ENCODE measurements at places on chromosomes 3 and 15.

GRCh38 chr3:7144697-7145308 lies 283.9 kb downstream of the GRM7 start:
- DNase-seq = no peak

GRCh38 chr3:73475717-73476116 lies 149.0 kb downstream of the PDZRN3 start:
- DNase-seq = no peak

- no peak for DNase-seq
Observed at GRCh38 chr3:102460579-102460978, 25.8 kb downstream of the ZPLD1 start.

DNA sequence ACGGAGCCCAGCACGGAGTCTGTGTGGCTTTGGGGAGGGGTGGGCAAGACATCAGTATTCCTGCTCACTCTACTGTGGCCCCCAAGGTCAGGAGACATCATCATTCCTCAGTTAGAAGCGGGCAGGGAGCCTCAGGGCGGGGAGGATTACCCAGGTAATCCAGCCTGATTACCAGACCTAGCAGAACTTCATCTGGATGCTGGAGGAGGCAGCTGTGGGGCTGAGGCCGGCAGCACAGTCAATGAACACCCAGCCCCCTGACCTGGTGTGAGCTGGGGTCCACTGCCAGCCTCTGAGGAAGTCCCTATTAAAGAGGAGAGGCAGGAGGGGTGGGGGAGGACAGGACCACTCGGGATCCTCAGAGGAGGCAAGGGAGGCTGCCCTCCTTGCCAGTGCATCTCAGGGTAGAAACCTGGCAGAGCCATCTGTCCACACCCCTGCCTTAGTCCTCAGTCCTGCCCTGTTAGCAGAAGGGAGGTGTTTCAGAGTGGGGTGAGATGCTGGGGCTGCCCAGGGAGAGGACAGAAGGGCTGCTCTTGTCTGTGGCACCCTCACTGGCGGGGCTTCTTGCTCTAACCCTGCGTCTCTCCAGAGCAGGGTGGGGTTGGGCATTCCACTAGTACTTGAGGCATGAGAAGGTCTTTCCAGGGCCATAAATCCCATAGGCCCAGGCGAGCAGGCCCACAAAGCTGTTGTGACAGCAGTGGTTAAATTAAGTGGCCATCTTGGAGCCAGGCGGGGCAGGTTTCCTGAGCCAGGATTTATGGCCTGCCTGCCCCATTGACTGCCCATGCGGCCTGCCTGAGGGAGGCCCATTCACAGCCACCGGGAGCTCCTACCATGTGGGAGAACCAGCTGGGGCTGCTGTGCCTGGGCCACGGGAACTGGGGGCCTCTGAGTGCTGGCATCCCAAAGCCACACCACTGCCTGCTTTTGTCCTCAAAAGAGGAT lies 82.1 kb downstream of the LINGO1 start:
- DNase-seq = no peak

- DNase-seq = no peak
Observed at GRCh38 chr3:133803469-133803868, 2.1 kb upstream of the SRPRB start.

- no peak for DNase-seq
Observed at GRCh38 chr3:187713504-187713903, 11.1 kb upstream of the RTP2 start.

DNA sequence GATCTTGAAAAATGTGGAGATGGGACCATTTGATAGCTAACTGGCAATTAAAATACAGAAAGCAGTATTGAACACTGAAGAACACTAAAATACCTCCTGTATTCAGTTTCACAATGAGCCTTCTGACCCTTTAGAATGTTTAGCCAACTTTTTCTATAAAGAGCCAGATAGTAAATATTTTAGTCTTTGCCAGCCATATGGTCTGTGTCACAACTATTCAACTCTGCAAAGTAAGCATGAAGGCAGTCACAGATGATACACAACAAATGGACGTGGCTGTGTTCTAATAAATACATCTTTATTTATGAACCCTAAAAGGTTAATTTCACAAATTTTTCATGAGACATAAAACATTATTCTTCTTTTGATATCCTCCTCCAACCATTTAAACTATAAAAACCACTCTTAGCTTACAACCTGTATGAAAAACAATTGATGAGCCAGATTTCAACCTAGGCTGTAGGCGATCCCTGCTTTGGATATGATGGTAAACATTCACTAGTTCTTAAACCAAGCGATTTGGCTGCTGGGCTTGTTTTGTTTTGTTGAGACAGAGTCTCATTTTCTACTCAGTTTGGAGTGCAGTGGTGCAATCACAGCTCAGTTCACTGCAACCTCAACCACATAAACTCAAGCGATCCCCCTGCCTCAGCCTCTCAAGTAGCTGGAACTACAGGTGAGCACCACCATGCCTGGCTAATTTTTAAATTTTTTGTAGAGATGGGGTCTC lies 13.6 kb upstream of the CSPG5 start:
- no peak for DNase-seq

GRCh38 chr3:101200461-101200860 lies 119.9 kb downstream of the IMPG2 start:
- DNase-seq = no peak

DNA sequence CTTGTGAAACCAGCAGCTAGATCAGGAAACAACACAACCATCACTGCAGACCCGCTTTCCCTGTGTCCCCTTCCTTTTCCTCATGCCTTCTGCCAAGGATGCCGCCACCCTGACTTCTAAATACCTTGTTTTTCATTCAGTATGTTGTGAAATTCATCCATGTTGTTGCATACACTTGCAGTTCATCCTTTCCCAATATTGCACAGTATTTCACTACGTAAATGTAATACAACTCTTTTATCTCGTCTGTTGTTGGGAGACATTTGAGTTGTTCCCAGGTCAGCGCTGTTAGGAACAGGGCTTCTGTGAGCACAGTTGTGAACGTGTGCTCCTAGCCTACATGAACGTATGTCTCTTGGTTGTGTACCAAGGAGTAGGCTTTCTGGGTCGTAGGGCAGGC lies 24.2 kb downstream of the TLNRD1 start:
- no peak for DNase-seq

DNA sequence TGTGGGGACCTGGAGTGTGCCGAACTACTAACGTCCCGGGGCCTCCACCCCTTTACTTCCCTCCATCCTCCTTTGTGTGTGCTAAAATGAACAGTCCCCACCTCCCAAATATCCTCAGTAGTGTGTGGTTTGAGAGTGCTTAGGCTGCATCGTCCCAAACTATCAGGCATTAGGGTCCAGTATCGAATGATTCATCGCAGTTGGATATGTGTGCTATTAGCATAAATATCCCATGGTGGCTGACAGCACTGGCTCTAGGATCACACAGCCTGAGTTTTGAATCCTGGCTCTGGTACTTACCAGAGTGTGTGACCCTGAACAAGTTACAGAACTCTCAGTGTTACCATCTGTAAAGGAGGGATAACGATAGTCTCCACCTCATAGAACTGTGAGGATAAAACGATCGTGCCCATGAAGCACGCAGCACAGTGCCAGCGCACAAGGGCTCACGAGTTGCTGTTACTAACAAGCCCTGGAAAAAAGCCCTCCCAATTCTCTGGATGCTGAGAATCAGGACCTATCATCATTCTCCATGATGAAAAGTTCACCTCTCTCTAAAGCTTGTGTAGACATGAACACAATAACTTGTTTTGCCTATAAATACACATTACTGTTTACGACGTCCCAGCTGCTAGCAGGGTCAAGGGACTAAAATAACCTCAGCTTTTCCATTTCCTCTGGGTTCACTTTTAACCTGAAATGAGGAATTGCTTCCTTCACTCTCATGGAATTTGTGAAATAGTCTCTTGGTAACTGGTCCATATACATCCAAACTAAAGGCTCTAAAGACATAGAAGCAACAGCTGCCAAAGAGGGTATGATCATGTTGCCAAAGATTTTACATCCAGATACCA lies 51.0 kb downstream of the VGLL4 start:
- DNase-seq = no peak

- no peak for DNase-seq
Observed at GRCh38 chr3:14319654-14320182, 82.7 kb upstream of the SLC6A6 start.

DNA sequence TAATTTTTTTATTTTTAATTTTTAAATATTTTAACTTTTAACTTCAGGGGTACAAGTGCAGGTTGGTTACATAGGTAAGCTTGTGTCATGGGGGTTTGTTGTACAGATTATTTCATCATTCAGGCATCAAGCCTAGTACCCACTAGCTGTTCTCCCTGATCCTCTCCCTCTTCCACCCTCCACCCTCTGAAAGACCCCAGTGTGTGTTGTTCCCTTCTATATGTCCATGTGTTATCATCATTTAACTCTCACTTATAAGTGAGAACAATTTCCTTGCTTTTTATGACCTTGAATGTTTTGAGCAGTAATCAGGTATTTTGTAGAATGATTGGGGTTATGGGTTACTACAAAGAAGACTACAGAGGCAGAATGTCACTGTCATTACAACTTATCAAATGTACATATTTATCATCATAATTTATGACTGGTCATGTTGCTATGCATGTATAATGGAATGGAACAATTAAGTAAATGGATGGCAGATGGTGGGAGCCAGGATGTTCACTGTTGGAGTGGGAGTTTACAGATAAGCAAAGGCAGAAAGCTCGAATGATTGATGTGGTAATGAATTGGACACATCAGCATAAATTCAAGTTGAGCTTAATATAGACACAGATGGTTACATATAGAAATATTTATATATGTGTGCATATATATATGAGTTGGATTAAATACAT lies 563.8 kb upstream of the ROBO1 start:
- DNase-seq = no peak

GRCh38 chr15:41944313-41944940 lies 27.9 kb downstream of the EHD4 start:
- no peak for DNase-seq

DNA sequence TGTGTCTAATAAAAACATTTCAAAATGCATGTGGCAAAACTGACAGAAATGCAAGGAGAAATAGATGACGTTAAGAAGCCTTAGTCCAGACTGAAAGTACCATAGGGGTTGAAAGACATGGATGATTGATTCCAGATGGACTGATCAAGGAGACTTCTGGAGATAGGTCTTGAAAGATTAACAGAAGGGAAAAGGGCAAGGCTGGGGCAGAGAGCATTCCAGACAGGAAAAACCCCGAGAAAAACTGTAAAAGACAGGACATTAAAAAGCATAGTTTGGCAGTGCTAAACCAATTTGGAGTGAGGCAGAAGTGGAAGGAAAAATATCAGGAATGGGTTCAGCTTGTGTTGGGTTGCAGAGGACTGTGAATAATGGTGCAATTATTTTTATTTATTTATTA lies 375.2 kb upstream of the SGO1 start:
- no peak for DNase-seq

GRCh38 chr3:58104151-58104550 lies 95.9 kb downstream of the FLNB start:
- DNase-seq = no peak

DNA sequence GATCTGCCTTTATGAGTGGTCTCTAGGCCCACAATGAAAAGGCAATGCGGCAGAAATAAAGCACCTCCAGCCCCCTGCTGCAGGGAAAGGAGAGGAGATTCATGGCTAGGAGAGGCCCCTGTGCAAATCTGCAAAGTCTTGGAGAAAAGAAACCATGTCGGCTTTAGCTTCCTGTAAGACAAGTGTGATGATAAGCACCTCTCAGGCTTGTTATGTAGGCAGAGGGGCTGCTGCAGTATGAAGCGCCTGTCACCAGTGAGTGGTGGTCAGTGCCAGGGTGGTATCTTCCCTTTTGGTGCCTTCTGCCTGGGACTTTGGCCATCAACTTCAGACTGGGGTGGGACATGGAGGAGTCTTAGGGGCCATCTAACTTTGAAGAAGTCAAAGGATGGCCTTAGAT lies 59.2 kb upstream of the ARHGEF3 start:
- DNase-seq = no peak

- no peak for DNase-seq
Observed at GRCh38 chr3:195072916-195073564, 197.9 kb downstream of the XXYLT1 start.

DNA sequence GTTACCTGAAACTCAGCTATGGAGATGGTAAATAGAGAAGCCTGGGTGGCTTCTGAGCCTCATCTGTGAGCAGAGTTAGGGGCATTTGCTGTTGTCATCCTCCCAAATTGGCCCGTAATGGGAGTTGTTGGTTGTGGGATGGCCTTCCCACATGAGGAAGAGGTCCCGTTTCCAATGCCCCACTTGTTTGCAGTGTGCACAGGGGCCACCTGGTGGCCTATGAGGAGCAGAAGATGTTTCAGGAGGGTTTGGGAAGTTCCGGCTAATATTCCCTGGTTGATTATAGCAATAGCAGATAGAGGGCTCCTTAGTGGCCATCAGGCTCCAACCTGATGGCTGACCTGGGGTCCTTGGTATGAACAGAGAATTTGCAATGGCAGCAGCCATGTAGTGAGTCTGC lies 1546.5 kb downstream of the OTOL1 start:
- no peak for DNase-seq

- DNase-seq = no peak
Observed at GRCh38 chr3:128413003-128413370, 53.7 kb downstream of the DNAJB8 start.

- DNase-seq = no peak
Observed at GRCh38 chr3:98554580-98554979, 22.8 kb downstream of the GPR15 start.

DNA sequence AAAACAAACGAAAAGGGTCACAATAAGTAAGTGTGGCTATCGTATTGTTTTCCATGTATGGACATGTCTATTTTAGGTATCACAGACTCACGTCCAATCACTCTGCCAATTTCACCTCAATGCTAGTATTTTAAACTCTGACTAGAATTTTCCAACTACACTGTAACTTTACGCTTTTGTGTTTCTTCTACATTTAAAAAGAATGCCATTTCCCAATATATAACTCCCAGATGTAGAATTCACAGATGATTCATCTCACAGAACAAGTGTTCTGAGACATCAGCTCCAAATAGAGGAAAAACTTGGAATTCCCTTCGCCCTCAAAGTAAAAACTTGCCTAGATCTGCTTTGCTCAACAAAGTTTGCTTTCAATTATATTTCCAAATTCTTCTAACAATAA lies 14.2 kb downstream of the LRIG1 start:
- DNase-seq = no peak

GRCh38 chr3:128456776-128457715 lies 9.6 kb downstream of the DNAJB8 start:
- no peak for DNase-seq

DNA sequence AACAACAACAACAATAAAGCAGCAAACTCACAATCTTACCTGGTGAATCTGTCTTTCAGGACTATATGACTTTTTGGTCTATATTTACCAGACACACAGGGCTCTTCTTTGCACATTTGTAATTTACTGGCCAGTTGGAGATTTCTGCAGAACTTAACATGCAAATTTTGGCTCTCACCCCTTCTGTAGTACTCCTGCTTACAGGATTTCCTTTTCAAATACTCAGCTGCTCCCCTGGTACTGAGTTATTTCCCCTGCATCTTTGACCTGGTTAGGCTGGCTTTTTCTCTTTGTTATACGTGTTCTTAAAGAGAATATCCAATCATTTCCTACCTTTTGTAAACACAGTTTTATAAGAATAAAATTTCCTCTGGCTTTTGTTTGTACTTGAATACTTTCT lies 228.0 kb downstream of the MBNL1 start:
- no peak for DNase-seq

GRCh38 chr3:34411596-34411995 lies 613.2 kb downstream of the PDCD6IP start:
- no peak for DNase-seq

- no peak for DNase-seq
Observed at GRCh38 chr3:150385296-150386242, 22.5 kb upstream of the TSC22D2 start.
